ENCODE measurements at places on chromosomes 3 and 15.

GRCh38 chr15:39946862-39947261, 12.9 kb downstream of the EIF2AK4 start:
- DNase-seq = no peak

DNA sequence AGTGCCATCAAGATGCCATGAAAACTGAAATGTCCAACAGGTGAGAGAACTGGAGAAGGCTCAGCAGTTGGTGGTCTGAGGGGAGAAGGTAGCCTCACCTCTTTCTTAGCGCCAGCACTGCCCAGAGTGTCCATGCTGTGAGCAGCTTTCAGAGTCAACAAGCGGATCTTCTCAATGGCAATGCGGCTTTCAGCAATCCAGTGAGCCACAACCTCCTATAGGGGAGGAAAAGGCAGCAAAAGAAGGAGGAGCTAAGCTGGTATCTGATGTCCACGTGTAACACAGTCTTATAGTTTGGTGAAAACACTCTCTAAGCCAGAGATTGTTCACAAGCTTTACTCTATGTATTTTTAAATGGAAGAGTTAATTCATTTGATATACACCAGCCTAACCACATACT, 36.1 kb upstream of the ACKR4 start:
- no peak for DNase-seq

DNA sequence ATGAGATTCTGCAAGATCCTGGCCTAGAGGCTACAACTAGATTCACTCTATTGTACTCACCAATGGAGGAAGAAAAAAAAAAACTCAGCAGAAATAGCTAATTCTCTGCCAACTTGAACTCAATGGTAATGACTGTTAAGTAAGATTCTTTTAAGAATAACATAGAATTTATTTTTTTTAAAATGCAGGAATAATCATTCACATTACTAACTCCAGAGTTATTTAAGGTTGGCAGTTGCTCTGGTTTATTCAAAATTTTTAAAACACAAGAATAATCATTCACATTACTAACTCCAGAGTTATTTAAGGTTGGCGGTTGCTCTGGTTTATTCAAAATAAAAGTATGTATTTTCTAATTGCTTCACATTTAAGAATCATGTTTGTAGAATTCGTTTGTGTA, 1071.9 kb downstream of the IGSF11 start:
- no peak for DNase-seq

DNA sequence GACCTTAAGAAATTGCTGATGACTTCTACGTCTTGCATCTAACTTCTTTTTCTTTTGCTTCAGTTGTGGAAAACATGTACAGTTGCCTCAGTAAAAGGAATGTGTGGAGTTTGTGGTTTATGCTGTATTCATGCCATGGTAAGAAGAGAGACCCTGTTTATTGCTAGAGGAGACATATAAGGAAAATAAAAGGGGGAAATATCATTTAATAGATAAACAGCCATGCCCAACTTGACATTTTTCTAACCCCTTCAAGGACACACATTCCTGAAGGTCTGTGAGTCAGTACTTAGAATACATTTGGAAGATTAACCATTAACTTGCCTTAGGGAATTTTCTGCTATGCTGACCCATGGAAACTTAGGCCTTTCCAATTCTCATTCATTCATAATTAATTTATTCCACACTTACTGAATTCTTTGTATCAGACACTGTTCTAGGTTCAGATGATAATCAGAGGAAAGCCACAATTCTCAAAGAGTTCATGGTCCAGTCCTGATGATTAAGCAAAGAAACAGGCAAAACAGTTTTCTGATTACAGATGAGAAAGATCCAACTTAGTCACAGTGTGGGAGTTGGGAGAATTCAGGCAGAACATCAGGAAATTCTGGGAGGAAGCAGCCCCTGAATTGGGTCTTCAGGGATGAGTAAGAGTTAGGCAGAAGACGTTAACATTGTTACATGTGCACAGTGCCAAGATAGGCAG, 329.8 kb upstream of the RASGRP1 start:
- no peak for DNase-seq

- no peak for DNase-seq
Observed at GRCh38 chr3:194270627-194271459, 80.3 kb downstream of the CPN2 start.

GRCh38 chr3:194161131-194162045, 25.4 kb downstream of the HES1 start:
- no peak for DNase-seq
